ENCODE measurements at places on chromosomes 16 and 17.

DNA sequence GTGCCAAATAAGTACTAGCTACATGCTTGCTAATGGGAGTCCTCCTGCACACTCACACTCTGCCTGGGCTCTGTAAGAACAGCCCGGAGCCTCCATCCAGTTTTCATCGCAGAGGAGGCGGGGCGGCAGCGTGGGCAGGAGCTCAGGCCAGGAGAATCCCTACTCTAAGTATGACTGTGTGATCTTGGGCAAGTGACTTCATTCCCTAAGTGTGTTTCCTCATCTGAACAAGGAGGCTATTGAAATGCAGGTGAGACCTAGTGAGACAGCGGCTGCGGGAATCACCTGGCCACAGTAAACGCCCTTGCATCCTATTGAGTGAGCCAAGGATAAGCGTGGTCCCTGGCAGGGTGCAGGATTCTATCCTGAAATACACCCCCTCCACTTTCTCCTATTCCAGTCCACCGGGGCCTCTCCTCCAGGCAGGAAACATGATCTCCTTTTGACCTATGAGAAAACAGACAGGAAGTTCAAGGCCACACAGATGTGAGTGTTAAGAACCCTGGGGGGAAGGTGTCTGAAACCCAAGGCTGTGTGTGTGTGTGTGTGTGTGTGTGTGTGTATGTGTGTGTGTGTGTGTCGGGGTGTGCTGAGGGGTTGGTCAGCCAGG is 5.2 kb upstream of the RAI1 start:
- peak; percentile 42 for ATAC-seq

DNA sequence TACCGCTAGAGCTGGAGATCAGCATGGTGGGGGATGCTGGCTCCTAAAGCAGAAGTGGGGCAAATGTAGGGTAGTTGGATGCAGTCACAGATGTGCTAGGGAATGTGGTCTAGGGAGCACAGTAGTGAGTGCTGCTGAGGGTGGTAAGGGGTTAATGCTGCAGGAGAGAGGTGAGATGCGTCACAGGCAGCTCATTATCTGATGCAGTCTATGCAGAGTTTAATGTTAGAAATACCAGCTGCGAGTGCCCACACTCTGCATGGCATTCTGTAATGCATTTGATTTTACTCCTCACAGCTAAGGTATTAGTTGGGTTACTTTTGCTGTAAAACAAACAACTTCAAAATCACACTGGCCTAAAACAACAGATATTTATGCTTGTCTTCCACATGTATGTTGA is 491.3 kb upstream of the HSBP1 start:
- no peak for ATAC-seq

DNA sequence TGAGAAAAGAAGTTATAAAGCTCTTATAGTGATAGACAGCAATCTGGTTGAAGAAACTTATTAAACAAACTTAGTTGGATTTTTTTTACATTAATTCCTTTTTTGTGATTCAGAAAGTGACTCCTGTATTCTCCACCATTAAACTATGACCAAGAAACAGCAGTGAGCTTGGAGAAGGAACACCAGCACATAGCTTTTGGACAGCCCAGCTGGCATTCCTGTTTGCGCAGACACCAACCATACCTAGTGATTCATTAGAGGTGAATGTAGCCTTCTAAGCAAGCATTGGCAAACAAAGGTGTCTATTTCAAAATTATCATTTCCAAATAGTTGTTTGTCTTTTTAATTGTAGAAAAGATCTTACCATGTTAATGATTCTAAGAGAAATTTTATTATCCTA is 94.4 kb downstream of the STXBP4 start:
- no peak for ATAC-seq

DNA sequence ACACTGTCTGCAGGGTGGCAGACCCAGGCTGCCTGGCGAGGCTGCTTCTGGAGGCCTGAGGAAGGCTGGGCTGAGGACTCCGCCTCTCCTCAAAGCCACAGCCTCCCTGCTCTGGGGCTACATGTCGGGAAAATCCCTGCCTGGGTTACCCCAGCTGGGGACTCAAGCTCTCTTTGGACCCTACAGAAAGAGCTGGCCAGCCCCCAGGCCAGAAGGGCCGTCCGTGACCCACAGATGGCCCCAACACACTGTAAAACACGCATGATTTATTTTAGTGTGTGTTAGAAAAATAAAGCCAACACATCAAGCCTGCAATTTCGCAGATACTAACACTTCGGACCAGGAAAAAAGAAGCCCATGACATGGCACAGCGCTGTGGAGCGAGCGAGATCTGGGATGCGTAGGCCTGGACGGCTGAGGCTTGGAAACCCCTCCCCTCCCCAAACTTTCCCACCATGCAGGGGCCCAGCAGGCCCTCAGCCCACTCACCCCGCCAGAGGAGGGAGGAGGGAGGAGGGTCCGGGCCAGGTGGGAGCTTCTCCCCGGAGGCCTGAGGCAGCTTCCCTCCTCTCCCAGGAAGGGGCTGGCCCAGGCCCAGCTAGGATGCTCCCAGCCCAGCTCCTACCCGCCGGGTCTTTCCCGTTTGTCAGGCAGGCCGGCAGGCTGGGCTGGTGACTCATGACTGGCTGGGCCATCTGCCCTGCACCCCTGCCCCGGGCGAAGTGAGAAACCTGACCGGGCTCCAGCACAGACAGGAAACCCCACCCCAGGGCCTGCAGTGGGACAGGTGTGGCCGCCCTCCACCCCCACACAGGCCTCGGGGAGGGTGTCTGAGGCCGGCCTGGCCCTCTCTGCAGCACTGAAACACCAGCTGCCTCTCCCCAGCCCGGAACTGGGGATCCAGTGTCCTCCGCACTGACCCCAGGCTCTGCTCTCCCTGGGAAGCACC is 34.1 kb upstream of the SLC38A10 start:
- ATAC-seq, result no peak

DNA sequence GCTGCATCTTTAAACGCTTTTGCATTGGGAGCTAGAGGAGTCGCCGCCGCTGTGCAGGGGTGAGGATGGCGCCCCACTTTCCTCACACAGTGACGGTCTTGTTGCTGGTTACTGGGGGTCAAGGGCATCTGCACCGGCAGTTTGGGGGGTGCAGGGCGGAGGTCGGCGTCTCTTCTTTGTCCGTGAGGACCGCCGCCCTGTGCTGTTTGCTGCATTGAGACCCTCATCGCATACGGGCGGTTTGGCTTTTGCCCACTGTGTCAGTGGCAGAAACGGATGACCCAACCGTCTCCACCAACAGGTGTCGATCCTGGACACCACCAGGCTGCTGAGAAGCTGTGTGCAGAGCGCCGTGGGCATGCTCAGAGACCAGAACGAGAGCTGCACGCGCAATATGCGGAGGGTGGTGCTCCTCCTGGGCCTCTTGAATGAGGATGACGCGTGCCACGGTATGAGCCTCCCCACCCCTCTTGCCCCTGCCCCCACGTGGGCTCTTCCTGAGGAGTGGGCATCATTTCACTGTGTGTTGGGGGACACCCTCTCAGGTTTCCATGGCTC is 61.2 kb upstream of the ENDOV start:
- ATAC-seq, result no peak

DNA sequence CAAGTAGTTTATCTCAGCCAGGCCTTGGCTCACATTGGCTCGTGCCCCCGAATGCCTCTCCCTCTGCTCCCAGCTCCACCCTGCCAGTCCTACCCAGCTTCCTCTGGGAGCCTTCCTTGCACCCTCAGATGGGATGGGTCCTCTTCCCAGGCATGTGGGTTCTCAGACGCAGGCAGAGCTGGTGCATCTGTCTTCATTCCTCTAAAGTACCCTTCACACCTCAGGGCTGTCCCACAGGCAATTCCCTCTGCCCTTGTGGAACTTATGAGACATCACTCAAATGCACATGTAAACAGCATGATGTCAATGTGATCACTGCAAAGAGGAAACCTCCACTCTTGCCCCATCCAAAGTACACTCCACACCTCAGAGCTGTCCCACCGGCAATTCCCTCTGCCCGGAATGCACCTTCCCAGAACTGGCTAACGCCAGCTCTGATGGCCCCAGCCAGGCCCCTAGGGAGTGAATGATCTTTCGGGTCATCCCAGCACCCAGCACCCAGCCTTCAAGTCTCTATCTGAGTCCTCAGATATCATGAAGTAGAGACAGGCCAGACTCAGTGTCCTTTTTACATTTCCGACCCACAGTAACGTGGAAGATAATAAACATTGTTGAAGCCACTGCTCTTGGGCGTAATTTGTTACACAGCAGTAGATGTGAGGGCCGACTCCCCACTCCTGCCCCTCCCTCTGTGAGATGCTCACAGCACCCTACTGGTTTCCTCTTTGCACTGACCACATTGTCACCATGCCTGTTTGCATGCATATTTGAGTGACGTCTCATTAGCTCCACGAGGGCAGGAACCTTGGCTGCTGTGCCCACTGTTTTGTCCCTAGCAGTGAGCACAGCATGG is 85.4 kb downstream of the N4BP1 start:
- ATAC-seq, result peak; percentile 59

- ATAC-seq, result no peak
These were observed 8.9 kb upstream of the KRTAP17-1 start for GRCh38 chr17:41324180-41325075.

DNA sequence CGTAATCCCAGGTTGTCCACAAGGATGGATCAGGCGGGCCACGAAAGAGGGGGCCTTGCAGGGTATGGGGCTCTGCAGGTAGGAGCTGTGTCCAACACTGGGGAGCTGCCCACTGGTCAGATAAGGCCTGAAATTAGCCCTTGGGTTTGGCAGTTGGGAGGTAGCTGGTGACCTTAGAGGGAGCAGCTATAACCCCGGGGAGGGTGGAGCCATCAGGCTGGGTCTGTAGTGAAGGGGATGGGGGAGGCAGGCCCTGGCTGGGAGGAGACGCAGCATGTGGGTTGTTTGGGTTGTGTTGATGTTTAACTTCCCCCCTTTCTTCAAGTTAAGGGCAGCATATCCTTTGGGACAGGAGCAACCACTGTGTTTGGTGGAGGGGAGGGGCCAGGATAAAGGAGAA is 5.9 kb downstream of the MLLT6 start:
- no peak for ATAC-seq

- ATAC-seq, result no peak
These were observed 28.2 kb upstream of the HAS3 start for GRCh38 chr16:69077251-69077650.

- ATAC-seq, result no peak
These were observed 75.3 kb upstream of the GNAO1 start for GRCh38 chr16:56115817-56116576.

GRCh38 chr17:45844695-45845375 is at the start of gene SPPL2C:
TSS of gene SPPL2C (plus strand) at chr17:45844881. CDS start at chr17:45844907, 26 bp downstream.
- ATAC-seq, result peak; percentile 39
